PC-9 (cell line): ENCODE measurements at places on chromosomes 7 and 10. TPM values are rescaled to one million over a fixed set of nuclear protein-coding genes. Genes with fewer than 3 reads are reported as not detected.

- no peak for DNase-seq
Measured at GRCh38 chr7:114718861-114719260, 203.0 kb upstream of the MDFIC start.

- no peak for DNase-seq
Measured at GRCh38 chr7:17782216-17782549, 158.1 kb downstream of the SNX13 start.

DNA sequence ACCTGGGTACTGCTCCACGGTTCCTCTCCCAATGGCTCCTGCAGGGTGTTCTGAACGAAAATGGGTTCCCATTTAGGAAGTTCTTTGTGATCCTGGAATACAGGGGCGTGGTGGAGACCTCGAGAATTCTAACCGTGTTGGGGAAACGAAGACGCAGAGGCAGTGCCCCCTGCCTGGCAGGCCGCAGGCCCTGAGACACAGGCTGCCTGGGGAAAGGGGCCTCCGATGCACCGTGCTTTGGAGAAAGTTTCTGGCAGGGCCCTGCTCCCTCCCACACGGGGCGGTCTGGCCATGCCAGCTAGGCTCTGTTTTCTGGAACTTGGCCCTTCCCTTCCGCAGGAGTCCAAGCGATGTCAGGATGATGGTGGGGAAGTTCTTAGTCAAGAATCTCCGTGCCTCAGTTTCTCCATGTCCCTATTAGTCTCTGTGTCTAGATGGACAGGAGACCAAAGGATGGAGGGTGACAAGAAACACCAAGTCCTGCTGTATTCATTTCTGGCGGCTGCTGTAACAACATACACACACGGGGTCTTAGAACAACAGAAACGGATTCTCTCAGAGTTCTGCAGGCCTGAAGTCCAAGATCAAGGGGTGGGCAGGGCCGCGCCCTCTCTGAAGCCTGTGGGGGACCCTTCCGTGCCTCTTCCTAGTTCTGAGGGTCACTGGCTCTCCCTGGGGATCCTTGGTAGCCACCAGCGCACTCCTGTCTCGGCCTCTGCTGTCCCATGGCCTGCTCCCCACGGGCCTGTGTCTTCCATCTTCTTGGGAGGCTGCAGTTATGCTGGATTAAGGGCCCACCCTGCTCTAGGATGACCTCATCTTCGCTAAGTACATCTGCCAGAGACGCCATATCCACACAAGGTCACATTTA is 27.7 kb downstream of the PRKAG2 start:
- no peak for DNase-seq

The UCN3 gene
- not detected in 2 replicates for total RNA-seq

The HECW1 gene
- total RNA-seq = 0.48 and 2.7 TPM in 2 replicates

The OR2A1 gene
- not detected in 2 replicates for total RNA-seq

The INSYN2A gene
- not detected in 2 replicates for total RNA-seq
